ENCODE measurements at places on chromosomes 3 and 15. TPM values are rescaled to one million over a fixed set of nuclear protein-coding genes. Genes with fewer than 3 reads are reported as not detected.

Gene SHC4
- total RNA-seq, result 2.2 TPM

DNA sequence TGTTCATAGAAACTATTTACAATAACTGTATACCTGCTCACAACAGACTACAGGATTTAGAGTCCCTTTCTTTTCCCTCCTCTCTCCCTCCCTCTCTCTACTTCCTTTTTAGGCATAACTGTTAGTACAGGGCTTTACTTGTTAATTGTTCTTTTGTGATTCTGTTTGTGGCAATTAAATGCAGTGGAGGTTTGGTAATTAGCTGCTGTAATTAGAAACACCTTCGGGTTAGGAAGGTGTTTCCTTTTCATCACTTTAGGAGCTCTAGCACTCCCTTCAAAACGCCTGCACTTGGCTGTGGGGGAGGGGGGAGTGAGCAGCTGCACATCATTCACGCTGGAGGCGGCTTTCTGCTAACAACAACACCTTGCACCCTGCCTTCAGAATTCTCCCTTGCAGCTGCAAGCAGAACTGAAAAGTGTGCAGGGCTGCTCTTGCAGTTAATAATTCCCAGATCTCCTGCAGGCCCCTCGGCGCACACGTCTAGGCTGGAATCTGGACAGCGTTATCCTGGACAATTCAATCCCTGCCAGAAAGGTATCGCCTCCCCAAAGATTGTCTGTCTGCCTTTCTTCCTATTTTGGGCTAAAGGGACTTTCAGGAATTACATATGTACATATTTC, 242.6 kb upstream of the RGMA start:
- DNase-seq, result peak; percentile 55

Gene CBLB
- 61.2 TPM for total RNA-seq

DNA sequence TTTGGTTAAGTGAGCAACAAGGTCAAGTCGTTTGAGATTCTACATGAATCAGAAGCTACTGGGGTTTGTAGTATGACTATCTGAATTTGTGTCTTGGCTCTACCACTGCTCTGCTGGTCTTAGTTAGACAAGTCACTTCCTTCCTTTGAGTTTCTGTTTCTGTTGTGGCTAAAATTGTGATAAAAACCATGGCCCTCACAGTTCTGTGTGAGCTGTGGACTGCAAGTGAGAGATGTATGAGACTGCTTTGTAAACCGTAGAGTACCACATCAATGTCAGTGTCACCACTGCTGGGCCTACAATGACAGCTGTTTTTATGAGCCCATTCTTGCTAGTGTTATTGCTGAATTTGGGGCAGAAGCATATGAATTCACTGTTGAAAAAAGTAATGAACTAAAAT, 32.7 kb downstream of the RARB start:
- no peak for DNase-seq

DNA sequence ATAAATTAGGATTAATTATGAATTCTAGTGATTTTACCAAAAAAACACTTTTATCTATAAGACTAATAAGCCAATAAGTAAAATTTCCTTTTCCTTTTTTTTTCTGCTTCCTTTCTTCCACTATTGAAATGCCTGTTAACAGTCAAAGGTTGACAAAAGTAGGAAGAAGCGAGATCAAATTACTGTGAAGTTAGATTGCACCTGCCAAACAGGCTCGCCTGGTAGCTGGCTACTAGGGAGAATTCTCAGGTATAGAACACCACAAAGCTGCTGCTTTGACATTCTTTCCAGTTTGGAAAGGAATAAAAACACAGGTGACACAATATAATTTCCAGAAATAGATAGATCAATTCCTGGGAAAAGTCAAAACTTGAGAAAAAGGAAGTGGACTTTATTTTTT, 749.0 kb downstream of the NSUN3 start:
- DNase-seq, result no peak

DNA sequence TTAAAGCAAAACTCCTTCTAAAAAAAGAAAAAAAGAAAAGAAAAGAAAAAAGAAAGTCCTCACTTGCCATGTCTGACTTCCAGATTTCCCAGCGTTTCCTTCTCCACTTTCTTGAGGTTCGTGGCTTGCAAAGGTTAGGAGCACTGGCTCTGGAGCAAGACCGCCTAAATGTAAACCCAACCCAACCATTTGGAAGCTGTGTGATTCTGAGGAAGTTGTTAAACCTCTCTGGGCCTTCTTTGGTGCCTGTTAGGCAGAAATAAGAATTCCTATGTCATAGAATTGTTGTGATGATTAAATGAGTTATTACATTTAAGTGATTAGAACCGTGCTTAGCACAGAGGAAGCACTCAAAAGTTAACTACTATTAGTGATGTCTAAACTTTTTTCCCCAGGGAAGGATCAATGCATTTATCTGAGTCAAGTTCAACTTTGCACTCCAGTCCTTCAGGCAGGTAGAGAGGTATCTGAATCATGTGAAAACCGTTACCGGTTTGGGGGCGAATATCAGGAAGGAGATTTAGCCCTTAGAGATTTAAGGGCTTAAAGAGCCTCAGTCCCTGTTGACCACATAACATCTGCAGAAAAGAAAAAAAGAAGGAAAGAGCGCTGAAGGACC, 78.3 kb upstream of the HES1 start:
- DNase-seq, result no peak

- peak; percentile 65 for DNase-seq
These were observed 10.0 kb downstream of the EIF2B5 start for GRCh38 chr3:184145111-184145524.

Gene KNG1
- not detected for total RNA-seq

- no peak for DNase-seq
These were observed 127.8 kb downstream of the ABI3BP start for GRCh38 chr3:100865442-100865841.

DNA sequence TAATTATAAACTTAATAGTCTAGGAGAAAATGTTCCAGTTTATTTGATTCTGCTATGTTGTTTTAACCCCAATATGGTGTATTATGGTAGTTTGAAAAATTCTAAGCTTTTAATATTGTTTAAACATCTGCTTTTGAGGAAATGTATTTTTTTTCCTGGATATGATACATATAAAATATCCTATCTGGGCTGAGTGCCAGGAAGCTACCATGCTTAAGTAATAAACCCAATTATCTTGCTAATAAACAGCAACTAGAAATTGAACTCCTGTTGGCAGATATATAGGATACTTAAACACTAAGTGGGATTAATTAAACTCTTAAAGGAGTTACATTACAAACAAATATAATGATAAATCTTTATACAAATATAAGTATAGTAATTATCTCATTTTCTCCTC, 293.7 kb upstream of the GRM7 start:
- no peak for DNase-seq
